SW 1271 (cell line): ENCODE measurements at places on chromosomes 2 and 18.

DNA sequence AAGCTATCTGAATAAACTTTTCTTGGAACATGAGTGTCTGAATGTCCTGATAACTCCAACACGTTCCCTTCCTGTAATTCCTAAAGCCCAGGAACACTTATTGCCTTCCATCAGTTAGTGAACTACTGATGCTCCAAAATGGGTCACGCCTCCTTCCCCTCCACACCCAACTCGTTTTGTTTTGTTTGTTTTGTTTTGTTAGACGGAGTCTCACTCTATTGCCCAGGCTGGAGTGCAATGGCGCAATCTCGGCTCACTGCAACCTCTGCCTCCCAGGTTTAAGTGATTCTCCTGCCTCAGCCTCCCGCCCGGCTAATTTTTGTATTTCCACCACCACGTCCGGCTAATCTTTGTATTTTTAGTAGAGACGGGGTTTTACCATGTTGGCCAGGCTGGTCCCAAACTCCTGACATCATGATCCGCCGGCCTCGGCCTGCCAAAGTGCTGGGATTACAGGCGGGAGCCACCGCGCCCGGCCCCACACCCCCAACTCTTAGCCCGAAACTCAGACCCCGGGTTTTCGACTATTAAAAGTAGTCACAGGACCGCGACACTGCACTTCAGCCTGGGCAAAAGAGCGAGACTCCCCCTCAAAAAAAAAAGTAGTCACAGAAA lies 774 bp downstream of the IER3IP1 start:
- no peak for DNase-seq

DNA sequence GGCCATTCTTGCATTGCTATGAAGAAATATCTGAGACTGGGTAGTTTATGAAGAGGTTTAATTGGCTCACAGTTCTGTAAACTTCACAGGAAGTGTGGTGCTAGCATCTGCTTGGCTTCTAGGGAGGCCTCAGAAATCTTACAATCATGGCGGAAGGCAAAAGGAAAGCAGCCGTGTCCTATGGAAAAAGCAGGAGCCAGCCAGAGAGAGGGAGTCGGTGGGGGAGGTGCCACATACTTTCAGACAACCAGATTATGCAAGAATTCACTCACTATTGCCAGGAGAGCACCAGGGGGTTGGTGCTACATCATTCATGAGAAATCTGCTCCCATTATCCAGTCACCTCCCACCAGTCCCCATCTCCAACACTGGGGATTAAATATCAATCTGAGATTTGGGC lies 64.1 kb downstream of the CPS1 start:
- no peak for DNase-seq

- no peak for DNase-seq
Observed at GRCh38 chr2:194304191-194304590, 1352.8 kb upstream of the SLC39A10 start.

DNA sequence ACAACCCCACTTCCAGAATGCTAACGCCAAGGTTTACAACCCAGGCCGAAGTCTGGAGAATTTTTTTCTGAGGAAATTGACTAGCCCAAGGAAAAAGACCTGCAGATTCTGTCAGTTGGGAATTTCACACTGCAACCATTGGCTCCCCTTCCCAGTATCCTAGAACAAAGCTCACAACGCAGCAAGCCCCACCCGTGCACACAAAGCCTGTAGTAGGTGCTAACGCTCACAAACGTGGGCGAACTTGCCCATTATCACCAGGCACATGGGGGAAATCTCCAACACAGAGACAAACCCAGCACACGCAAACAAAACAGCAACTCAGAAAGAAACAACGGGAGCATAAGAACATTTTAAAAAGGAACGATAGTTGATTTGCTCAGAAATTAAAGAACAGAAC lies 265.1 kb downstream of the EIPR1 start:
- DNase-seq, result no peak

DNA sequence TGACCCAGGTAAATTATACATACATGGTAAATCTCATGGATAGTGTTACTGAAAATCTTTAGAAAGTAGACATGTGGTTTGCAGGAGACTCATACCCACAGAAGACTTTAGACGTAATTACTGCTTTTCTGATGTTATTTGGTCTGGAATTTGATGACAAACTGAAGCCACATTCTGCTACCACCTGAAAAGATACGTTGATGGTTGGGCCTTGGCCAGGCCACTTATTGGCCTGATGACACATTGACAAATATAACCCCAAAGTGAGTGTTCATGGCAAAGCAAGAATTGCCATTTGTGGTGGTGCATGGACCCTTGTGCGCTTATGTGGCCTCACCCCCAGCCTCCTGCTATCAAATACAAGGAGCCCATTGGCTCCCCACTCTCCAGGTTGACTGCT lies 155.6 kb downstream of the METTL4 start:
- DNase-seq, result no peak

GRCh38 chr2:201327678-201328077 lies 29.5 kb downstream of the FLACC1 start:
- no peak for DNase-seq

GRCh38 chr2:232203936-232204335 lies 174.6 kb upstream of the ALPP start:
- DNase-seq, result no peak

DNA sequence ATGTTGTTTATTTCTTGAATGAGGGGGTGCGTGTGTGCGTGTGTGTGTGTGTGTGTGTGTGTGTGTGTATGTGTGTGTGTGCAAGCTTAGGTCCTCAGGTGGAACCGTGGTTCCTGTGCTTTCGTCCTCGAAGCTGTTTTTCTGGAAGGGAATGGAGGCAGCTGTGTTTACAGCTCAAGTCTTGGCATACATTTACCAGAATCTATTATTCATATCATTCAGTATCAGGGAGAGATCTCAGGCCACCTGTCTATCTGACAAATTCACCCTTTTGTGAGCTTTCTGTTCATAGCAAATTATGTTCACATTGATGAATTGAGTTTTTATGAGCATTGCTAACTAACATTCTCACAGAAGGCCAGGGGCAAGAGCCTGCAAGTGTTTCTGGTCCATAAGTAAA lies 550.4 kb downstream of the ARHGAP15 start:
- no peak for DNase-seq
